Myocyte (in vitro differentiated cells): ENCODE measurements at places on chromosomes 6 and 20. TPM values are rescaled to one million over a fixed set of nuclear protein-coding genes. Genes with fewer than 3 reads are reported as not detected.

Gene TMEM200A
- total RNA-seq, result 0.21 and 0.43 TPM in 2 replicates

Gene REM1
- 0.27 and 0.68 TPM in 2 replicates for total RNA-seq

Gene SNRPB
- total RNA-seq, result 167 and 185 TPM in 2 replicates

Gene CYP24A1
- total RNA-seq, result 0.10 and 0.35 TPM in 2 replicates

Gene KCNK5
- not detected in 2 replicates for total RNA-seq

Gene ZCCHC3
- 19.8 and 20.1 TPM in 2 replicates for total RNA-seq

Gene SLC17A1
- not detected in 2 replicates for total RNA-seq

Gene FAM217B
- 8.2 and 10.0 TPM in 2 replicates for total RNA-seq

Gene STK35
- total RNA-seq, result 10.5 and 10.8 TPM in 2 replicates

Gene SLC24A3
- total RNA-seq, result 0.03 and 0.16 TPM in 2 replicates

Gene ECT2L
- not detected in 2 replicates for total RNA-seq

Gene TRIM40
- total RNA-seq, result not detected in 2 replicates

Gene SPDEF
- not detected in 2 replicates for total RNA-seq

Gene LRRC73
- total RNA-seq, result 1.6 and 2.0 TPM in 2 replicates

Gene WFDC5
- total RNA-seq, result not detected in 2 replicates

Gene DEFB132
- total RNA-seq, result not detected in 2 replicates

Gene MEI4
- total RNA-seq, result not detected in 2 replicates

Gene HDGFL1
- not detected in 2 replicates for total RNA-seq

Gene CGA
- not detected in 2 replicates for total RNA-seq

Gene FOXS1
- 0.56 and 0.99 TPM in 2 replicates for total RNA-seq

Gene TRIM10
- total RNA-seq, result not detected in 2 replicates

Gene CNR1
- not detected in 2 replicates for total RNA-seq

Gene TMEM30A
- total RNA-seq, result 118 and 119 TPM in 2 replicates

Gene SAMD10
- total RNA-seq, result 1.1 and 9.2 TPM in 2 replicates

Gene PET117
- total RNA-seq, result 25.2 and 28.6 TPM in 2 replicates

Gene EEF1A2
- 456 and 555 TPM in 2 replicates for total RNA-seq

Gene PPIL6
- total RNA-seq, result 4.8 and 6.2 TPM in 2 replicates

Gene DPPA5
- total RNA-seq, result not detected in 2 replicates

Gene SIGLEC1
- 0.53 and 1.3 TPM in 2 replicates for total RNA-seq

Gene ATP9A
- total RNA-seq, result 7.6 and 13.3 TPM in 2 replicates

Gene SYNCRIP
- total RNA-seq, result 76.5 and 91.3 TPM in 2 replicates

Gene HLA-G
- not detected in 2 replicates for total RNA-seq

Gene BHLHE23
- not detected in 2 replicates for total RNA-seq

Gene TTK
- total RNA-seq, result 0.40 and 1.1 TPM in 2 replicates

Gene PSMF1
- 126 and 131 TPM in 2 replicates for total RNA-seq
